ENCODE measurements at places on chromosomes 16 and 17. TPM values are rescaled to one million over a fixed set of nuclear protein-coding genes. Genes with fewer than 3 reads are reported as not detected.

LPO gene
- total RNA-seq, result not detected

DNA sequence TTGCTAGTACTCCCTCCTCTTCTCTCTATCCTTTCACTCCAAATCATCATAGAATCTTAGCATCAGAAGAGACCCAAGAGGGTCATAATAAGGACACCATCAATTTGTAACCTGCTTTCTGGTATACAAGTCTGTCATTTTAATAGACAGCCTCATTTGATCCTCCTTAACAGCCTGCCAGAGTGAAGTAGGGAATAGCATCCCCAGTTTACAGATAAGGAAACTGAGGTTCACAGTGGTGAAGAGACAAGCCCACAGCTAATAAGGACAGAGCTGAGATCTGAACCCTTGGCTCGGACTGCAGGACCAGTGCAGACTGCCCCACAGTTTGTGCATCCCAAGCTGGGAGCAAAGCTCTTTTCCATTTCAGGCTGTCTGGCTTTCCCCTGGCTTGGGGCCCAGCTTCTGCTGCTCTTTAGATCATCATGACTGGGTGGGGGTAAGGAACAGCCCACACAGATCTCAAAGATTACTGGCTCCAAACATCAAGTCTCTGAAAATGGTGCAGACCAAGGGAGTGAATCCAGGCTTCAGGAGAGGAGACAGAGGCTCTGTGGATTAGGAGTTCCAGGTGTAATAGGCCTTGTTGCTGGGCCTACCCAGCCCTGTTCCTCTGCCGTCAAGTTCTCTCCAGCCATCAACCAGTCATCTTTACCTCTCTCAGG, 10.3 kb upstream of the IGFBP4 start:
- DNase-seq, result no peak
- H3K27me3 ChIP-seq, result no peaks in the 10 kb centered on the region
- H3K4me3 ChIP-seq, result no peak overlapping the region

GRCh38 chr17:47889734-47890529, 6.1 kb upstream of the SP2 start:
- no peaks in the 10 kb centered on the region for H3K36me3 ChIP-seq
- H3K4me3 ChIP-seq, result no peak overlapping the region
- H3K4me1 ChIP-seq, result peaks cover 63% of the 10 kb centered on the region

DNA sequence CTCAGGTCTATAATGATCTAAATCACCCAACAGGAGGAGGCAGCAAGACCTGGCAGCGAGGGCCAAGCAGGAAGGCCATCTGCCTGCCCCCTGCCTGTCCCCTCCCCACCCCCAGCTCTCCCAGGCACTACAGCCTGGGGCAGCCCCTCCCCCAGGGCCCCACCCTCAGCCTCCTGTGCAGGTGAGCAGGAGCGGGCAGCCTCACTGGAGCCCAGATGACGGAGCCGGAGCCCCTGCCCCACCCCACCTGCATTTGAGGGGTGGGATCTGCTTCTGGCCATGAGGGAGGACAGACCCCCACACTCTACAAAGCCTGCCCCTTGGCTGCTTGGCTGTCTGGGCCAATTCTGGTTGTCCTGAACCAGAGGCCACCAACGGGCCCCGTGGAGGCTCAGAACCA, 12.4 kb upstream of the BAHCC1 start:
- DNase-seq, result no peak
- H3K4me3 ChIP-seq, result no peak overlapping the region
- H3K4me1 ChIP-seq, result no peaks in the 10 kb centered on the region

- H3K4me1 ChIP-seq, result no peaks in the 10 kb centered on the region
- no peak overlapping the region for H3K27ac ChIP-seq
- no peak for DNase-seq
- H3K36me3 ChIP-seq, result peaks cover 21% of the 10 kb centered on the region
- no peaks in the 10 kb centered on the region for H3K27me3 ChIP-seq
- H3K4me3 ChIP-seq, result no peak overlapping the region
Observed at GRCh38 chr17:75959051-75959838, 18.4 kb upstream of the FBF1 start.

Data from PC-9 (cell line).